ENCODE measurements at places on chromosomes 3 and 15.
A peak's percentile ranks its signal among the peaks of the same experiment; 100 is the strongest.

DNA sequence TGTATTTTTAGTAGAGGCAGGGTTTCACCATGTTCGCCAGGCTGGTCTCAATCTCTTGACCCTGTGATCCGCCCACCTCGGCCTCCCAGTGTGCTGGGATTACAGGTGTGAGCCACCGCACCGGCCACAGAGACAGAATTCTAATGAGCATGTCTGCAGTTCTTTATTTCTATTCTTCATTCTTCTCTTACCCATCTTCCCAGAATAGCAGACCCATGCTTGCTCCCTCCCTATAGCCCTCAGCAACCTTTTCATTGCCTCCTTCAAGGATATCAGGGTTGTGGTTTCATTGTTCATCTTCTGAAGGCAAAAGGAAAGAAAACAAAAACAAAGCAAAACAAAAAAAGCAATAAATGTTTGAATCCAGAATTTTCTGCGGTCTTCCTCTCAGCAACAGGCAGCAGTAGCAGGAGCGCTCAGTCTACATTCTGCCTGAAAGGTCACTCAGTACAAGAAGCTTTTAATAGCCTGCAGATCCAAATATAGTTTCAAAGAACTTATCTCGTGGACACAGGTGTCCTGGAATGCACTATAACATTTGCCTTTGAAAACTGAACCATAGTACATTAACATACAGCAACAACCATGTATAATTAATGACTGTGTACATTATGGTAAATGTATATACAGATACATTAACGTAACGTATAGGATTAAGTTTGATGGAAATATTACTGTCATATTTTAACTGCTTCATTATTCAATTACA, at the start of gene SMCO1:
Gene SMCO1, minus strand, starts transcription at position 434 of the 709 bp plus-strand sequence. Its CDS starts 137 bp downstream, at position 297.
- DNase-seq: no peak

DNA sequence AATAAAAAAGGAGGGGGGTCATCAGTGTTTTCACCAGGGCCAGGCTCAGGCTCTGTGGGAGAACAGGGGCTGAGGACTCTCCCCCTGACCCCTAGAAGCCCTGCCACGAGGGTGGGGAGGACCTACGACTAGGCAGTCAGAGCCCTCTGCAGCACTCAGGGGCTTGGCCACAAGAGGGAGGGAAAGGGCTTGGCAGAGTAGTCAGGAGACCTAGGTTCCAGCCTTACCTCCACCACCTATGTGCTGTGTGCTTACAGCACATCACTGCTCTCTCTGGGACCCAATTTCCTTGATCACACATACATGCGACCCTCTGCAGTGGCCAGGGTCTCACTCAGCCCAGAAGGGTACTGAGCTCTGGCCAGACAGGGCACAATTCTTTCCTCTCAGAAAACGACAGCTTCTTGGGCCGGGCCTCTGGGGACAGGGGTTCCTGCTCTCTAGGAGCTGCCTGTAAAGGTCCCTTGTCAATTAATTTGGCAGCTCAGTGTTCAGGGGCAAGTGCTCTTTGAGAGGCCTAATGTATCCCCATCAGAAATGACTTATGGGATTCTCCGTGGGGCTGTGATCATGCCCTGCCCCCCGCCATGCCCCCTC, 16.4 kb upstream of the SKIC8 start:
- peak; percentile 44 for DNase-seq

DNA sequence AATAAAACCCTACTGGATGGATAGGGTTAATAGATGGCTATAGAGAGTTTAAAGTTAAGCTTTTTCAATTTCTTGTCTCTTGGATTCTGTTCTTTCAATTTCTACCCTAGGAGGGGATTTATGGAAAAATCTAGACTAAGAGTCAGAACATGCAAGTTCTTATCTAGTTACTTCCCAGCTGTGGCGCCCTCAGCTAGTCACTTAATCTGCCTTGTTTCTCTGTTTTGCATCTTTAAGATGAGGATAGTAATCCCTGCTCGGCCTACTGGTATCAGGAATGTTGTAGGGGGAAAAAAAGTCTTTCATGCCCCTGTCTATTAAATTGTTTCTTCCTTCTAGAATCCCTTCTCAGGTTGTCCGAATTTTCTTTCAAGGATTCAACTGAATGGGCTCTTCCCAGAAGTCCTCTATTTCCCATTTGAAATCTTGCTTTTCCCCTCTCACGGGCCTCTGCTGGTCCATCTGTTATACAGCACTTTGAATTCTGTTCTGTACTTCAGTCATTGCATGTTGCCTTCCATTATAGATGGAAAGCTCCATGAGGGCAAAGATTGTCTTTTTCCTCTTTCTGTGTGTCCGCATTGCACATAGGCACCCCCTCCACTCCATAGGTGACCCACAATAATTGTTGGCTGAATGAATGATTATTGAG, 4.4 kb downstream of the KCTD6 start:
- no peak for DNase-seq

DNA sequence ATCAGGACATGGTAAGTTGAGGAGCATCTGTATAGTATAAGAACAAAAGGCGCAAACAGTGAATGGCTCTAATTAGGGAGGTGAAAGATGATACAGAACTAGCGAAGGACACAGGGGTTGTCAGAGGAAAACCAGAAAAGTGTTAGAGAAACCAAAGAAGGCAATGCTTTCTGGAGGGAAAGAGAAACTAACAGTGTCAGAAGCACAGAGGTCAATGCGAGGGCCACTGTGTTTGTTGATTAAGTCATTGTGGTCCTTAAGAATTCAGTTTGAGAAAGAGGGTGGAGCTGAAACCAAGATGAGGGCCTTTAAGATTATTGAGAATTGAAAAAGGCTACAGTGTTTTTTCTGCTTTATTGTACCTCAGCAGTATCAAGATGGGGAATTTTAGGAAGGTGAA, 28.8 kb downstream of the ATG7 start:
- no peak for DNase-seq
